ENCODE measurements at places on chromosomes 1 and 21.
A peak's percentile ranks its signal among the peaks of the same experiment; 100 is the strongest.

- DNase-seq = no peak
Observed at GRCh38 chr21:40923407-40923806, 76.4 kb upstream of the DSCAM start.

DNA sequence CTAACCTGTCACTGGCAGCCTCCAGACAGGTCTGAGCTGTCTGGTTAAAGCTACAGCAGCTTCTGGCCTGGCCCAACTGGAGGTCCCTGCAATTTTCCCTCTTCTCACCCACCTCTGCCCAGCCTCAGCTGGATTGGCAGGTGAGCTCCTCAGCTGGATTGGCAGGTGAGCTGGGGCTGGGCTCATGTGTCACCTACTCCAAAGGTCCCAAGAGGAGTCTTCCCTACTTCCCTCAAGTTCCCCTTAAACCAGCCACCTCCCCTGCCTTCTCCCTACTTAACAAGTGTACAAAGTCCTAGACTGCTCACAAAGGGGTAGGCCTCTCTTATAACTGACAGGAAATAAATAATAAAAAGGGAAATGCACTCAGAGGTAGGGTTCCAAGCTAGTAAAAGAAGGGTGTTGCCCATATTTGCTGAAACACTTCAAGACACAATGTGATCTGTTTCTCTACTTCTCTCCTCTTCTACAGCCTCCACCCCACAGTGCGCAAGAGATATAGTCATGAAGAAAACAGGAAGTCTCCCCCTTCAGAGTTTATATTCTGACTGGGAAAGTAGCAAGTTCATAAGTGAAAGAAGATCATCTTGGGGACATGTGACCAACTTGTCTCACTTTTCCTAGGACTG, at the start of gene GPA33:
TSS of gene GPA33 (minus strand) at position 64 of the 629 bp plus-strand sequence. CDS start 90 bp downstream, outside the sequence.
- no peak for DNase-seq

GRCh38 chr21:32991361-32991760, 34.4 kb upstream of the OLIG2 start:
- no peak for DNase-seq

- DNase-seq = no peak
Observed at GRCh38 chr1:76881762-76882161, 14.5 kb downstream of the ST6GALNAC5 start.

- no peak for DNase-seq
Observed at GRCh38 chr1:19387045-19387467, 74.9 kb downstream of the SLC66A1 start.

GRCh38 chr1:165886193-165886592, 58.8 kb downstream of the UCK2 start:
- no peak for DNase-seq

DNA sequence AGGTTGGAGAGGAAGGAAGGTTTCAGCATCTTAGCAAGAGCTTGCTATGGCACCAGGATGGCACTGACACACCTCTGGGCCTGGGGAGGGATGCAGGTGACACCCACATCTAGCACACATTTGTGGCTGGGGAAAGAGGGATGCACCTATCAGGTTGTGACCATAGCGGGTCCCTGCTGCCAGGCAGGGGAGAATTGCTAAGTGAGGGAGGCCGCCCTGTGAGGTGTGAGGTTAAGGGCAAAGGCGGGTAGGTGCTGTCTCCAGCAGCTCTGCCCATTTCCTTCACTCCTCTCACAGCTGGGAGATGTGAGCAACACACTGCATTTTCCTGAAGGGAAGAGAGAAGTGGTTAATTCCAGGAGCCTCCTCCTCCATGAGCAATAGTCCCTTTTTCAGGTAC, 83.2 kb upstream of the TLR5 start:
- DNase-seq = no peak

DNA sequence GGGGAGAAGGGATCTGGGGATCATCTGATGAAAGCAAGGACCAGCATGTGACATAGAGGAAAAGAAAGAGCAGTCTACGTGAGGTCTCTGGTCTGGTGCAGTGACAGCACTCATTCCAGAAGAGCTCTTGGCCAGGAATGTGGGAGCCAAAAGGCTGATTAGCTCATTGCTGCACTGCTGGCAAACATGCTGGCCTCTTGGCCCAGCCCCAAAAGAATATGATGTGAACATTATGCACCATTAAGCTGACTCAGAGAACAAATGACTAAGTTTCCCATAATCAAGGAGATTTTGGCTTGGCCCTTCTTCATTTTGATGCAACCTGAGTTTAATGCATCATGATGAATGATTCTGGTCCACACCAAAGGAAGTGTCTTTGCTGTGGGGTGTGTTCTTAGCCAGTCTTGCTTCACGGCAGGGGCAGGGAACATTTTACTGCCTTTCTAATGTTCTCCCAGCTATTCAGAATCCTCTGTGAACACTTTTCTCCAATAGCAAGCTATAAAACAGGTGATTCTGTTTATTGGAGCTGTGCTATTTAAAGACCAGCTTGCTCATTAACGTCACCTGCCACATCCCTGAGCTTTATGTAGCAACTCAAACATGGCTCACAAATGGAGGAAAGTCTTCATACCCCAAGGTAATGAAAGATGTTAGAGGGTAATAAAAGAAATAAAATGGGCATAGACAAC, 55.1 kb downstream of the PCBP3 start:
- DNase-seq = no peak

DNA sequence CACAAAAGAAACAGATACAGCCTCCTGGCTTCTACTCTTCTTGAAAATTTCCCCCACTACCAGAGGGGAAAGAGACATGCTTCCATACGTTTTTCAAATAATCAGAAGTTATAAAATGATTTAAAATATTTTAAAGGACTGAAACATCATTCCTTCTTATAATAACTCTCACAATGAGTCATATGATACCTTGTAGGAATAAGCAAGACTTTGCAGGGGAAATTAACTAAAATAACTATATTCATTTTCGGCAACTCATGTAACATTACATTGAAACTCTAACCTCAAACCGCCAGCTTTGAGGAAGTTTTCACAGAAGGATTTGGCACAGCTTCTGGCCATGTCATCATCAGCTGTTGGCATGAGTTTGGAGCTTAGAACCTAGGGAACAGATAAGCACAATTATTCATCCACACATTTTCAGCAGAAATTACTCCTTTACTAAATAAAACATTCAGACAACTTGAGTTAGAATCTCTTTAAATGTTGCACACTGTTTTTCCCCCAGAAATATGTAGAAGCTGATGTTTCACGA, 85.9 kb downstream of the USP24 start:
- DNase-seq = no peak

DNA sequence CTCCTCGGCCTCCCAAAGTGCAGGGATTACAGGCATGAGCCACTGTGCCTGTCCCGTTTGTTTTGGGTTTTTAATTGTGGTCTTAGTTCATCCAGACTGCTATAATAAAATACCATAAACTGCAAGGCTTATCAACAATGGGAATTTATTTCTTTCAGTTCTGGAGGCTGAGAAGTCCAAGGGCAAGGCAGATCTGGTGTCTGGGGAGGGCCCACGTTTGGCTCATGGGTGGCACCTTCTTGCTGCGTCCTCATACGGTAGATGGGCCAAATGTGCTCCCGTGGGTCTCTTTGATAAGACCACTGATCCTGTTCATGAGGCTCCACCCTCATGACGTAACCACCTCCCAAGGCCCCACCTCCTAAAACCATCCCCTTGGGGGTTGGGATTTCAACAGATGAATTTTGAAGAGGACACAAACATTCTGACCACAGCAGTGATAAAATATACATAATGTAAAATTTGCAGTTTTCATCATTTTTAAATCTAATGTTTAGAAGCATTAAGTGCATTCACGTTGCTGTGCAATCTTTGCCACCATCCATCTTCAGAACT, 133.4 kb upstream of the ERRFI1 start:
- no peak for DNase-seq

GRCh38 chr1:18920931-18921330, 18.6 kb upstream of the ALDH4A1 start:
- no peak for DNase-seq

GRCh38 chr21:25658427-25659035, 19.5 kb downstream of the JAM2 start:
- no peak for DNase-seq

- DNase-seq = no peak
Observed at GRCh38 chr1:248404024-248404423, 1.2 kb downstream of the OR2T1 start.

GRCh38 chr1:44724955-44725698, 5.8 kb downstream of the RNU5D-1 start:
- DNase-seq = no peak

GRCh38 chr21:15567191-15567590, 162.6 kb upstream of the USP25 start:
- DNase-seq = no peak

GRCh38 chr1:206087091-206087490, 30.1 kb downstream of the AVPR1B start:
- no peak for DNase-seq

- DNase-seq = no peak
Observed at GRCh38 chr1:23426828-23427227, 2.3 kb upstream of the TCEA3 start.

- no peak for DNase-seq
Observed at GRCh38 chr1:44323947-44324346, 31.1 kb downstream of the ERI3 start.

- DNase-seq = no peak
Observed at GRCh38 chr1:28509705-28510272, 3.9 kb downstream of the RCC1 start.

DNA sequence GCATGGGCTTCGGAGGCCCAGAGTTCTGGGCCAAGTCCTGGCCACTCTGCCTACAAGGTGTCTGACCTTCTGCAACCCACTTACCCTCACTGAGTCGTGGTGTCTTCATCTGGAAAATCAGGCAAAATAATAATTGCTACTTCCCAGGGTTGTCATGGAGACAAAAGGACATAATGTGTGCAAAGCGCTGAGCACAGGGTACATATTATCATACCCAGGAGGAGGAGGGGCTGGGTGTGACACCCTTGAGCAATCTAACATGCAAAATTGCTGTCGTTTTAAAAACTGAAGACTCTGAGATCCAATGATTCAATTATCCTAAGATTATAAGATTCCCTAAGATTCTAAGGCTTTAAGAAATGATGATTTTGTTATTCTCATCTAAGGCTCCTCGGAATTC, 459.5 kb downstream of the PTPRU start:
- DNase-seq = no peak

- DNase-seq = no peak
Observed at GRCh38 chr1:169161496-169162194, 55.2 kb downstream of the ATP1B1 start.

GRCh38 chr1:36285443-36286101, 20.6 kb upstream of the SH3D21 start:
- peak; percentile 67 for DNase-seq

DNA sequence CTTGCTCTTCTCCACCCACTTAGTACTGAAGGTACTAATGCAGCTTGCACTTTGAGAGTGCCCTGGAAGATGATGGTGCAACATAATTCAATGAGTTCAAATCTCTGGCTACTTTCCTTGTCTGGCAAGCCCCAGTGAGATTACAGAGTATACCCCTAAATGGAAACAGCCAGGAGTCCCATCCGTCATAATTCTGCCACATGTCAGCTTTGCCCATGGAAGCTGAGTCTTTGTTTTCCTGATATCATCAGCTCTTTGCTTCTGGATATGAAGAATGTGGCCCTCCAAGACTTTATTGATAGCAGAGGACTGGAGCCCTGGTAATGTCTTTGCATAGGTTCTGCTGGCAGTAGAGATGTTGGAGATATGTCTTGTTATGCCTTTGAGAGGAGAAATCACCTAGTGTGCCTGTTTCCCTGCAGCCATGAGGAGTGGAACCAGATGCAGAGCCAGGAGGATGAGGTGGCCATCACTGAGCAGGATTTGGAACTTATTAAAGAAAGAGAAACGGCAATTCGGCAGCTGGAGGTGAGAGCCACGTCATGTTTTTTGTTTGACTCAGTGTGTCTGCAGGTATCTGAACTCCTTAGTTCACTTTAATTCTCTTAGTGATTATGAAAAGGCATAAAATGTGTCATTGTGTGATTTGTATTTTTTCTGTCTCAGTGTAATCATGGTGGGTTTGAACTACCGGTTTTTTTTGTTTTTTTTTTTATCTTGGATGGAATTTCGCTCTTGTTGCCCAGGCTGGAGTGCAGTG, 18.7 kb upstream of the PPP1R8 start:
- DNase-seq = no peak

GRCh38 chr1:119294722-119295121, 73.9 kb upstream of the HAO2 start:
- no peak for DNase-seq

GRCh38 chr1:48776393-48777218, at the start of gene BEND5:
BEND5 (minus strand) TSS chr1:48776891; CDS start chr1:48776831, 60 bp downstream.
- DNase-seq = peak; percentile 83

GRCh38 chr1:211703812-211704537, 28.6 kb upstream of the NEK2 start:
- peak; percentile 85 for DNase-seq

GRCh38 chr1:200373811-200374231, 36.0 kb downstream of the ZNF281 start:
- DNase-seq = no peak

DNA sequence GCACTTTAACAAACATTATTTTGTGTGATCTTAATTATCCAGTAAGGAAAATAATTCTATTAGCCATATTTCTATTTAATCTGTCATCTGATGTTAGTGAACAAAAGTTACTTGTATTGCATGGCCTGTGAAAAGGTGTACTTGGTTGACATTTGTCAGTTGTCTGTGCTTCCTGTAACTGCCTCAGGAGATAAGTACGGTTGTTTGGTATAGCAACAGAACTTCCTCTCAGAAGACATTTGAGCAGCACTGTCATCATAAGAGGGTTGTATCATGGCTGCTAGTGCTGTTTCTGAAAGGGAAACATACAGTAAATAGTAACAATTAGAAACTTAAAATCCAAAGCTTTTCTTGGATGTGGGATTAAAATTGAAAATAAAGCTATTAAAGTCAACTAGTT, 3.4 kb downstream of the BLZF1 start:
- no peak for DNase-seq

GRCh38 chr1:27724961-27725373, 794 bp upstream of the FAM76A start:
- peak; percentile 87 for DNase-seq

GRCh38 chr1:99784143-99784542, 17.7 kb upstream of the FRRS1 start:
- no peak for DNase-seq

GRCh38 chr1:180092931-180093650, 61.6 kb upstream of the QSOX1 start:
- DNase-seq = no peak

DNA sequence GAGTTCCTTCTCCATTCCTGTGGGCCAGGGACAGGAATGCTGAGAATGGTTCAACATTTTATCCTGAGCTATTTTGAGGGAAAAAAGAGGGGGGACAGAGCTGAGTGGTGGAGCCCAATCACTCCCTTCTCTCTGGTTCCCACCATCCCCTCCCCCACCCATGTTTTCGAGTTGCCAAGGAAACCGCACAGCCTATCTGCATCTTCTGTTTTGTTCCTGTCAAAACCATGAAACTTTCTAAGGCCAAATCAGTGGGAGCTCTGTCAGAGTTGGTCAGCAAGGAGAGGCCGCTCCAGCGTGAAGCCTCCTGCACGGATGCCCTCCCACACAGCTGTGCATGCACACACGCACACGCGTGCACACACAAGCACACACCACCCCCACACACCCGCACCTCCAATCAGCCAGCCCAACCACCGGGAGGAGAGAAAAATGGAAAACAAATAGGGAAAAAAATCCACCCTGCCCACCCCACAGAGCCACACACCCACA, 54.5 kb upstream of the ATP2B4 start:
- no peak for DNase-seq

- DNase-seq = no peak
Observed at GRCh38 chr21:30146558-30147282, 19.9 kb downstream of the CLDN17 start.

- no peak for DNase-seq
Observed at GRCh38 chr1:227072991-227073390, 132.9 kb downstream of the COQ8A start.

GRCh38 chr1:186722711-186723309, 42.6 kb upstream of the PTGS2 start:
- DNase-seq = no peak

GRCh38 chr1:70083519-70083918, 121.9 kb downstream of the LRRC40 start:
- DNase-seq = no peak
